ENCODE measurements at places on chromosomes 1 and 21.
A peak's percentile ranks its signal among the peaks of the same experiment; 100 is the strongest.

- no peak for DNase-seq
These were observed 6.6 kb downstream of the UBL4B start for GRCh38 chr1:110118636-110119396.

GRCh38 chr1:77412069-77412819, 130.4 kb downstream of the AK5 start:
- no peak for DNase-seq

DNA sequence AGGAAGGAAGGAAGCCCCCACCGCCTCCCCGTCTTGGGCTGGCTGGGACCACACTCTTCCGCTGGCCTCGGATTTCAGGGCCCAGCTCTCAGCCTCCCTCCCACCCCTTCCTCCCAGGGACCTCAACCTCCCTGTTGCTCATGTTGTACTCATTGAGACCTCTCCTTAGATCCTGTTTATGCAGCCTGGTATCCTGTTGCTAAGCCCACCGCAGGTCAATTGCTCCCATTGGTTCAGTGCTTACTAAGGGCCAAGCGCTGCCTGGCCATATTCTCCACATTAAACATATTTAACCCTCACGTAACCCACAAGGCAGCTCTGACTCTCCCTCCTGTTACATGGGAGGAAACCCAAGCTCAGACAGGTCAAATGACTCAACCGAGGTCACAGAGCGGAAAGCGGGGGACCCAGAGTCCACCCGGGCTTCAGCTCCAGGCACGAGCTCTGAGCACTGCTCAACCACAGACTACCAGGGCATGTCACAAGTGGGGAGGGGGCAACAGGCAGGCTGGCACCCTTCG, 23.2 kb upstream of the H6PD start:
- no peak for DNase-seq

DNA sequence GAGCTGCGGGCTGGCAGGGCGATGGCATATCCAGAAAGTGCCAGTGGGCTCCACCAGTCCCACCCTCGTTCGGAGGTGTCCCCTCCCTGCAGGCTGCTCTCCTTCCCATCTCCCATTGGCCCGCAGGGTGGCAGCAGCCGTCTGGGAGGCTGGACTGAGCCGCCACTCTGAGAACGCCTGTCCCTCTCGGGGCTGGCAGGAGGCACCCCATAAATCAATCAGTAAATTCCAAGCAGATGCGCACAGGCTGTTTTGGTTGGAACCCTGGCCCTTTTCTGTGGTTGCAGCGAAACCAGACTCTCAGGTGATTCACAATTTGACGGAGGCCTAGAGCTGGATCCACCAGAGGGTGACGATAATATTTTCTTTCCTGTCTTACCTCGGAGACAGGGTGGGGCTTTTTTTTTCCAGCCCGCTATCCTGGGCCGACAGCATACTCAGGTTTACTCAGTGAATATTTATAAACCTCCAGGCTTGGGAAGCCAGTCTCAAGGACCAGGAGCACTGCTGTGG, 99.7 kb downstream of the GLIS1 start:
- DNase-seq: no peak

- no peak for DNase-seq
These were observed 28.4 kb downstream of the TRIM33 start for GRCh38 chr1:114482585-114482984.

GRCh38 chr1:235622936-235623779, 26.4 kb downstream of the GNG4 start:
- DNase-seq: no peak

- no peak for DNase-seq
These were observed 1298.9 kb upstream of the ADGRL4 start for GRCh38 chr1:80305466-80305865.

DNA sequence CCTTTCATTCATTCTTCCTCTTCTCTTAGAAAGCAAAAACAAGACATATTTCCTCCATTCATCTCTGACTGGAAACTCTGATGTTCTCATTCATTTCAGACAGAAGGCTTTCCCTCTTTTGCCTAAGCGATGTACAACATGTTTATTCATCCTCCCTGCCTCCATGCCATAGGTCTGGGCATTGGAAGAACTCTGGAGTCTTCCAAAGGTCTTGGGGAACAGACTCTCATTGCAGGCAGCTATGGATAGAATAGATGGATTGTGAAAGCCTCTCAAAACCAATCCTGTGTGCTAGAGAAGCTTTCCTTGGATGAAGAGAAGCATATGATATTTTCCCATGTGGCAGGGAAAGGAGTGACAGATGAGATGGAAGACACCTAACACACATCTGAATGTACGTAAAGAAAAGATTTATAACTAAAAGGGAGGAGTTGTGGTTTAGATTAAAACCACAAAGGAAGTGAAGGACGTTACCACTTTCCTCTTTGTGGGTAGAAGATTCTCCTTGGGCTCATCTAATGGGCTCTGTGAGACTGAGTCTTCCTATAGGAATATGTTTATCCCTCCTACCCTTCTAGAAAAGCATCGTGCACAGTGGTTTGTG, 38.7 kb downstream of the BCL9 start:
- DNase-seq: no peak

- no peak for DNase-seq
These were observed 28.3 kb upstream of the PKN2 start for GRCh38 chr1:88655685-88656299.

- no peak for DNase-seq
These were observed 13.4 kb downstream of the CATSPER4 start for GRCh38 chr1:26203642-26204318.

DNA sequence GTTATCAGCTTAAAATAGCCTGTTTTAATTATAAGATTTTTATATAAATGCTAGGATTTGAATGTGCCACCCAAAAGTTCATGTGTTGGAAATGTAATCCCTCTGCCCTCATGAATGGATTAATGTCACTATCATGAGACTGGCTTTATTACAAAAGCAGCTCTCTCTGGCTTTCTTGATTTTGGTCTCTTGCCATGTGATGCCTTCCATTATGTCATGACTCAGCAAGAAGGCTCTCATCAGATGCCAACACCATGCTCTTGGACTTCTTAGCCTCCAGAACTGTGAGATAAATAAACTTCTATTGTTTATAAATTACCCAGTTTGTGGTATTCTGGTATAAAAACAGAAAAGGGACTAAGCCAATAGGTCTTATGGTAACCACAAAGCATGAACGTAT, 6.9 kb upstream of the PRSS38 start:
- DNase-seq: no peak

DNA sequence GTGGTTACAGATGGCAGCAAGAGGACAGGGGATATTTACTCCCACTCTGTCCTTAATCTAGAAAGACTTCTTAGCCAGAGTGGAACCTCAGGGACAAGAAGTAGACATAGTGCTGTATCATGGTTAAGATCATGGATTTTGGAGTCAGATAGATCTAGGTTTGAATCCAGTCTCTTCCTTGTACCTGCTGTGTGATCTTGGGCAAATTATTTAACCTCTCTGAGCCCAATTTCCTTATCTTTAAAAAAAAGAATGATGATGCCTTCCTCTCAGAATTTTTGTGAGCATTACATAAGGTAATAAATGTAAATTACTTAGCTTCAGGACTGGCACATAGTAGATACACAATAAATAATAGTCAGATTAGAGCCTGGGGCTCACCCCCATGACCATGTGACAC, 78.4 kb downstream of the TAS1R2 start:
- no peak for DNase-seq

GRCh38 chr1:36520056-36520455, 37.3 kb upstream of the CSF3R start:
- peak; percentile 46 for DNase-seq

DNA sequence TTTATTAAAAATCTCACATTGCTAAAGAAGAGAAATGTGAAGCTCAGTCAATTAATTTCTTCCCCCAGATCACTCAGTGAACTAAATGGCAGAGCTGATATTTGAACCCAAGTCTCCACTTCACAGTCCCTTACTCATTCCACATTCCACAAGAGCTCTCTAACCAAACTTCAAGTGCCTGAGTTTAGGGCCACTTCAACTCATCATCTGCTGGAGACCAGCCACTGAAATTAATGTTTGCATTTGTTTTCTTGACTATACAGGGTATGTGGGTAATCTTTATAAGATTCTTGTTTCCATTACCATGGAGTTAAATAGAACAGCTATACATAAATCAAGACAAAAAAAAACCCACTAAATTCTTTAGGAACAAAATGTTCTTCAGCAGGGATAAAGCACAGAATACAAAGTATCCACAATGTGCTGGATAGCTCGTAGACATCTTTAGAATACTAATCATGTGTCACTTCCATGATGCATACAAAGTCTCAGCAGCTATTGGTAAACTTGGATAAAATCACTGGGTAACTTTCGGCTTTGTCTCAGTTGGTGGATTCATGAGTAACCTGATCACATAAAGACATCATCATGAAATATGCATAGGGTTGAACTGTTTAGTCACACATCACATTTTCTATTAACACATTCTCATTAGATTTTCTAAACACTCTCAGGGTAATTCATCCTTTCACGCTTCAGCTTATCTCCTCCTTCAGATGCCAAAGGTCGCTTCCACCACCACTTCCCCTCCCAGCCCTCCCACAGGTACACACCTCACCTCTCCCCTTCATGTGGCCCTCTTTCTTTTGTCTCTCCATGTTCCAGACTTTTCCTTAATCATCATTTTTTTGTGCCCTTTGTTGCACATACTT, 89.8 kb downstream of the LRRC53 start:
- DNase-seq: no peak

DNA sequence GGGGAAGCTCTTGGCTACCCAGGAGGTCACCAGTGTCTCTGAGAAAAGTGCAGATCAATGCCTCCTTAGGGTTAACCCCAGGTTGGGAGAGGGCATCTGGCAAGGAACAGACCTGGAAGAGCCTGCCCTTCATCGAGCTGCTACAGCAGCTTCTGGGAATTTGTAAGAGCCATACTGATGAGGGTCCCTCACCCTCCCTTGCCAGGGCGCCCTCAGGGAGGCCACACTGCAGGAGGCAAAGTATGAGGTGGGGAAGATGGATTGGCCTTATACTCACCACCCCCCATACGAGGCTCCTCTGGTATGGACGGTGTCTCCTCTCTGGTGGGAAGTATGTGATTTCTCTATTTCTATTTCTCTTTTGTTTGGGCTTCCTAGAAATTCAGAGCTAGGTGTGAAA, 13.2 kb downstream of the IGSF3 start:
- DNase-seq: no peak

DNA sequence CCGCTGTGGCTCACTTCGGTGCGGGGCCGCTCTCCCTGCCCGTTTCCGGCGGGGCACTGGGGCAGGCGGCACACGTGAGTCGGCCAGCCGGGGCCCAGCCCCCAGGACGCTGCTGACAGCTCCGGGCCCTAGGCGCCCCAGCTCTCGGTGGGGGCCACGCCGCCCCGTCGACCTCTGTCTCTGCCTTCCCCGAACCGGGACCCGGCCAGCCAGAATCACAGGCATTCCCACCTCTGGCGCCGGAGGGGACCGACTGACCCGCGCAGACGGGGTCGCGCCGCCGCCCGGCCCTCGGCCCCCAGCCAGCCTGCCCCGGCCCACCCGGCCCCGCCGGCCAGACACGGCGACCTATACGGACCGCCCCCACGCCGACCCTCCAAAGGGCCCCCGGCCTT, 755 bp downstream of the SCMH1 start:
- DNase-seq: no peak

GRCh38 chr1:41232305-41232704, 9.8 kb downstream of the SCMH1 start:
- DNase-seq: no peak

DNA sequence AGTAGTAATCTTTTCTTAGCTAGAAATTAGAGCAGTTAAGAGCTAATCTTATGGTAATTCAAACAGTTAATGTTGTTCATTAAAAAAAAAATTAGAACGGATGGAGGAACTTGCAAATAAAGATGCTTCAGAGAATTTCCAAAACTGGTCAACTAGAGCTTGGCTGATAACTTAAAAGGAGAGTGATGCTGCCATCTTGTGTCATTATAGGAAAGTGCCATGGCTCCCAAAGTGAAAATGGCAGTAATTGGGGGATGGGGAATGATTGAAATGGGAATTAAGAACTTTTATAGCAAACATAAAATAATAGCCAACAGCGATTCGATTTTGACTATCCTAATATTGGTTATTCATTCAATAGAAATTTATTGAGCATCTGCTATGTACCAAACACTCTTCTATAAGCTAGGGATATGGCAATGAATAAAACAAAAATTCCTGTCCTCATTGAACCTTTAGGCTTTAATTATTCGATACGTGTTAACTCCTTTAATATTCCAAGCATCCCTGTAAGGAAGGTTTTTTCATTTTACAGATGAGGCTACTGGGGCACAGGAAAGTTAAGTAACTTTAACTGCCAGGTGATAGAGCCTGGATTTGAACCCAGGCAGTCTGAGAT, 5.7 kb upstream of the PLPP3 start:
- no peak for DNase-seq

GRCh38 chr1:177010211-177010825, 154.2 kb downstream of the ASTN1 start:
- no peak for DNase-seq

- DNase-seq: no peak
These were observed 125 bp downstream of the ATP5PF start for GRCh38 chr21:25734654-25734903.

DNA sequence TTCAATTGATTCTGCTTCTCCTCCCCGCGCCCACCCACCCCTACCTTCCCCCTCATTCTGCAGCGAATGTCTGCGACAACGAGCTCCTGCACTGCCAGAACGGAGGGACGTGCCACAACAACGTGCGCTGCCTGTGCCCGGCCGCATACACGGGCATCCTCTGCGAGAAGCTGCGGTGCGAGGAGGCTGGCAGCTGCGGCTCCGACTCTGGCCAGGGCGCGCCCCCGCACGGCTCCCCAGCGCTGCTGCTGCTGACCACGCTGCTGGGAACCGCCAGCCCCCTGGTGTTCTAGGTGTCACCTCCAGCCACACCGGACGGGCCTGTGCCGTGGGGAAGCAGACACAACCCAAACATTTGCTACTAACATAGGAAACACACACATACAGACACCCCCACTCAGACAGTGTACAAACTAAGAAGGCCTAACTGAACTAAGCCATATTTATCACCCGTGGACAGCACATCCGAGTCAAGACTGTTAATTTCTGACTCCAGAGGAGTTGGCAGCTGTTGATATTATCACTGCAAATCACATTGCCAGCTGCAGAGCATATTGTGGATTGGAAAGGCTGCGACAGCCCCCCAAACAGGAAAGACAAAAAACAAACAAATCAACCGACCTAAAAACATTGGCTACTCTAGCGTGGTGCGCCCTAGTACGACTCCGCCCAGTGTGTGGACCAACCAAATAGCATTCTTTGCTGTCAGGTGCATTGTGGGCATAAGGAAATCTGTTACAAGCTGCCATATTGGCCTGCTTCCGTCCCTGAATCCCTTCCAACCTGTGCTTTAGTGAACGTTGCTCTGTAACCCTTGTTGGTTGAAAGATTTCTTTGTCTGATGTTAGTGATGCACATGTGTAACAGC, 339.9 kb downstream of the NTNG1 start:
- DNase-seq: no peak

- no peak for DNase-seq
These were observed 17.0 kb upstream of the OLFML2B start for GRCh38 chr1:162040657-162041056.

DNA sequence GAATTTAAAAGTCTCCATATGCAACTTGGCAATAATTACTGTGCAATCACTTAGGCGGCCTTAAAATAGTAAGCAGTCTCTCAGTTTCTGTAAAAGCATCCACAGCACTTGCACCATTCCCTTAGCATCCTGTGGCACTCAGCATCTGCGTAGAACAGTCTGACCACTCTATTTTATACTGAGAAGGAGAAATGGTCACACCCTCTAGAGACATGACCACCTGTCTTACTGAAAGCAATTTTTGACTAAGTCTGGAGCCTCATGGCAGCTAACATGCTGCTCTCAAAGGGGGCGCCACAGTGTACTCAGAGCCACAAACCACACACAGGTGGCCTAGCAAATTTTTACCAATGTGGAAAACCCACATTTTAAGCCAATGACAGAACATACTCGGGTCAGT, 62.0 kb downstream of the KCNK1 start:
- no peak for DNase-seq

GRCh38 chr1:212753749-212754148, 37.8 kb downstream of the NSL1 start:
- no peak for DNase-seq
